Glutamatergic neuron (in vitro differentiated cells): ENCODE measurements at places on chromosomes 1 and 21. TPM values are rescaled to one million over a fixed set of nuclear protein-coding genes. Genes with fewer than 3 reads are reported as not detected.

Gene SMPDL3B
- total RNA-seq: not detected

Gene GSTM5
- 0.20 TPM for total RNA-seq

Gene DHCR24
- total RNA-seq: 284 TPM

Gene PITHD1
- 35.0 TPM for total RNA-seq

Gene SOX13
- total RNA-seq: 2.2 TPM

Gene CSTB
- 32.7 TPM for total RNA-seq

Gene SLAMF9
- total RNA-seq: not detected
